ENCODE measurements at places on chromosomes 3 and 15.

GRCh38 chr15:68818066-68818768, 2.5 kb downstream of the ANP32A start:
- peak; percentile 51 for DNase-seq

DNA sequence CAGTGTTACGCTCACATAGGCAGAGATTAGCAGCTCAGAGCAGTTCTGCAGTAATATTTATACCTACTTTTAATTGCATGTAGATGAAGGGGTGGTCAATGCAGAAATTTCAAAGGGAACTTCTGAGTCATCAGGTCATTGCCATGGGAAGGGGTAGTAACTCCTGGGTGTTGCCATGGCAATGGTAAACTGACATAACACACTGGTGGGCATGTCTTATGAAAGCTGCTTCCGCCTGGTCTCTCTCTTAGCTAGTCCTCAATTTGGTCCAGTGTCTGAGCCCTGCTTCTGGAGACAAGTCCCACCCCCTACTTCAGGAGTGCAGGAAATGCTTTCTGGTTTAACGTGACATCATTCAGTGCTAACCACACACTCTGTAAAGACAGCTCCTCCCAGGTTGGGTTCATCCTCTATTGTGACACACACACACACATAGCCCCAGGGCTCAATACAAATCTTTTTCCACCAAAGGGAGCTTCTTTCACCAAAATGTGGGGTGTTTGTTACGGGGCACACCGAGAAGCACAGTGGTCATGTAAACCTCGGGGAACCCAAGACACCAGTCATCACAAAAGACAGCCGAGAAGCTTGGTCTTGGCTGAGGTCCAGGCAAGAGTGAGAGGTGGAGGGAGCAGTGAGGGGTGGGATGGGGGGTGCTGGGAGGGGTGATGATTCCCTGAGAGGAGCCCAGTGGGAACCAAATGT, 74.5 kb downstream of the TLE3 start:
- DNase-seq: peak; percentile 91

DNA sequence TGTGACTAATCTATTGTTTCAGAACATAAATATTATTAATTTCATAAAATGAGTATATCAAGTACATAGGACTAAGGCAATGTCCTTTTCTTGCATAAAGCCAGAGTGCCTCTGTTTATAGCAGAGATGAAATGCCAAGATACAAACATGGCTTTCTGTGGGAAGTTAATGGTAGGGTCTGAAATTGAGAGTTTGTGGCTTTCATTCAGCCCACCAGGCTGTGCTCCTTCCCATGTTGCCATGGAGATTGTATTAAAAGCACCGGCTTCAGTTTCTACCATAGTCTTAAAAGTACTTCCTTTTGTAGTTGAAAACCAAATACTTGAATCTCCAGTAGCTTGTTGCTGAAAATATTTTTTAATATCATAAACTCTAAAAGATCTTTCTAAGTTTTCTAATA, 114.0 kb downstream of the LRRC28 start:
- DNase-seq: no peak

GRCh38 chr3:50524746-50525145, 21.3 kb upstream of the CACNA2D2 start:
- DNase-seq: no peak

DNA sequence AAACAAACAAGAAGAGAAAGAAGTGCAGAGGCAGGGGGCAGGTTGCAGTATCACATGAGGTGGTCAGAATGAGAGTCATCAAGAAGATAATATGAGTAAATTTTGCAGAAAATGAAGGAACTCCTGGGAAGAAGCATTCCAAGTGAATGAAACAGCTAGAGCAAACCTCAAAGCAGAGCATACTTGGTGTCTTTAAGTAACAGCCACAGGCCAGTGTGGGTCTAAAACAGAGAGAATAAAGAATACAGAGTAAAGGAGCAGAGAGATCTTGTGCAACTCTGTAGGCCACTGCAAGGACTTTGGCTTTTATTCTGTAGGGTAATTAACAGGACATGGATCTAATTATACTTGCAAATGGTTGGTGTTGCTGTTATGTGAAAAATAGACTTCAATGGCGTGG, 81.3 kb downstream of the STAC start:
- DNase-seq: no peak

GRCh38 chr3:39226106-39226741, 33.8 kb upstream of the XIRP1 start:
- DNase-seq: no peak

GRCh38 chr3:95254758-95255157, 1191.9 kb downstream of the NSUN3 start:
- no peak for DNase-seq

- peak; percentile 31 for DNase-seq
Observed at GRCh38 chr3:149376718-149377407, 586 bp downstream of the TM4SF1 start.
